ENCODE measurements at places on chromosomes 5 and 9.

DNA sequence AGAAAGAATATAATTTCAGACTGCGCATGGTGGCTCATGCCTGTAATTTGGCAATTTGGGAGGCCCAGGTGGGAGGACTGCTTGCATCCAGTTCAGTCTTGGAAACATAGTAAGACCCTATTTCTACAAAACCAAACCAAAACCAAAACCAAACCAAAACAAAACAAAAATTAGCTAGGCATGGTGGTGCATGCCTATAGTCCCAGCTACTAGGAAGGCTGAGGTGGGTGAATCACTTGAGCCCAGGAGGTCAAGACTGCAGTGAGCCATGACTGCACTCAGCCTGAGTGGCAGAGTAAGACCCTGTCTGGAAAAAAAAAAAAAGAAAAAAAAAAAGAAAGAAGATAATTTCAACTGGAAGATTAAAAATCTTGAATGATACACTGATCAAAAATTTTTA lies 137.0 kb upstream of the ACOT12 start:
- no peak for DNase-seq

DNA sequence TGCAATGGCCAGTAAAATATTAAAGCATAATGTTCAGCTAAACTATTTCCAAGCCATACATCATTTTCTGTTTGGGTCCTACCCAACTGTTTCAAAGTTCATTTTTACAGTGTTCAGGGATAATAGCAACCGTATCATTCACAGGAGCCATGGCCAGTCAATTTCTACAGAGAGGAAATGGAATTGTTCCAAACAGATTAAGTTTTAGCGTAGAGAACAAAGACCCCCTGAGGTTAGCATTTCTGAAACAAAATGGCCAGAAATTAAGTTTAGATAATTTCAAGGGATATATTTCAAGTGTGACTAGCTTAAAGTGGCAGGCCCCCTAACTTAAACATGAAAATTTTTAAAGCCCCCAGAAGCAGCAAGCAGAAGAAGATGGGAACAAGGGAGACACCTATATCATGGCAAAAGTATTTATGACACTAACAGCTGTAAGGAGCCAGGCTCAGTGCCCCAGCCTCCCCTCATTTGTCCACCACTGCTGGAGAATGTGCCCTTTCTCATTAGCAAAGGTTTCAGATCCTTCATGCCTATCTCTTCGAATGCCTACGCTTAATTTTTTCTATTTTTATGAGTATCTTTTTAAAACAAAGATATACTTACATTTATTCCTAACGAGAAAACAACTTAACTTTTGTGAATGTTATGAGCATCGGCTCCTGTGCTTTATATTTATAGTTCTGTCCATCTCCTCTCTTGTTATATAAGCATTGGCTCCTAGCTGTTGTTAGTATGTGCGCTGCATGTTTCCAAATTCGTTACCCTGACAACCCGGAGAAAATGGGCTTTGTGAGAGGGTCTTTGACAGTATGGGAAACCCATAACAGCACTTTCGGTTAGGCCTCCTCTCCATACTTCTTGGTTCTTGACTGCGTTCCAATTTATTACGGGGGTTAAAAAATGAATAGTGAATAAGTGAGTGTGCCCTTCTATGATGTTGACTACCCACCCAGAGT lies 116.3 kb downstream of the MED27 start:
- DNase-seq: no peak

DNA sequence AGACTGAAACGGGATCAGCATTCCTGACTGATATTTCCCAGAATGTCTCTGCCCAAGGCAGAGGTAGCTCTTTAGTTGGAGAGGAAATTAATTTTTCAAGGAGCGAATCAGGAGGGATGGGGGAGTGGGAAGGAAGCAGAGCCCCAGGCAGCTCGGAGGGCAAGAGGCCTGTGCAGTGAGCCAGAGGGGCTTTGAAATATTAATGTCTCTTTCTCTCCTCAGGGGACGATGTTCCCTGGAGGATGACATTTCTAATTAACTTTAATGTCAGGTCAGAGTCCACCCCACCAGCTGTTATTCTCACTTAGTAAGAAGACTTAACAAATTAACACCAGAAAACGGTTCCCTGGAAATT lies 45.6 kb downstream of the SLC6A7 start:
- no peak for DNase-seq

- no peak for DNase-seq
Observed at GRCh38 chr9:2356041-2356790, 265.4 kb upstream of the VLDLR start.

Measured in fibroblast of skin of left biceps (primary cell).